Activated CD4-positive, alpha-beta T cell treated with anti-CD3 and anti-CD28 coated beads, Interleukin-10, Interleukin-2, amounts not matched to agents 100 ng/mL and 50 ng/mL, durations not matched to agents 16 hours and 8 hours (primary cell): ENCODE measurements at places on chromosomes 1 and 21.

GRCh38 chr1:206498685-206499084, 8.6 kb upstream of the RASSF5 start:
- DNase-seq = no peak

DNA sequence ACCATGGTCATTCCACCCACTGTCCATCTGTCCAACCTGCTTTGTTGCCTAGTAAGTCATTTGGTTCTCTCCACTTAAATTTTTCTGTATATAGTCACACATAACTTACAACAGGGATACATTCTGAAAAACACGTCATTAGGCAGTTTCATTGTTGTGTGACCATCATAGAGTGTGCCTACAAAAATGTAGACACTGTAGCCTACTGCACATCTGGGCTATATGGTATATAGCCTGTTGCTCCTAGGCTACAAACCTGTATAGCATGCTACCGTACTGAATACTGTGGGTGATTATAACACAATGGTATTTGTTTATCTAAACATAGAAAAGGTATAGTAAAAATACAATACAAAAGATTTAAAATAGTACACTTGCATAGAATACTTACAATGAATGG, 10.0 kb upstream of the NPL start:
- DNase-seq = no peak

DNA sequence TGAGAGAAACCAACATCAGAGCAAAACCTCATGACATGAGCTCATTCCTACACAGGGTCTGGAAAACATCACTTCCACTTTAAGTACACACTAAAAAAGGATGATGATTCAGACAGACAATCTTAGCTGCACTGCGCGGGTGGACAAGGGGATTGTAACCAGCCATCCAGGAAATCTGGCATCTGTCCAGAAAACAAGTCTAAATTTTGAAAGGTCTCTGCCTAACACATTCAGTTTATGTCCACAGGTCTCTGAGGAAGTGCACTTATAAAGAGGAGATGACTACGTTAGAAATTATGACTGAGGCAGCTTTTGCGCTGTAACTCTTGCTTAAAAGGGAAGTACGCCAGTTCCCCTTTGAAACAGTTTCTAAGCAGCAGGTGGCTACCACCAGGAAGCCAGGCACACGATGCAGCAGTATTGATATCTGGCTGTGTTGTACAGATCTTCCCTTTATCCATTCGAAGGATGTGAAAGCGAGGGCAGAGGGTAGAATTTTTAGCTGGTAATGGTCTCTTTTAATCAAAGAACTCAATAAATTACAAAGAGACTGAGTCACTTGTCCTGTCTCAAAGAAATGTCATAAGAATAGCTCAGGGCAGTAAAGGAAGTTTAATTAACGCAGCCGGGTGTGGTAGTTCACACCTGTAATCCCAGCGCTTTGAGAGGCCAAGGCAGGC, 128.0 kb downstream of the SETD4 start:
- DNase-seq = peak; percentile 15

GRCh38 chr1:182405578-182405977, 5.1 kb upstream of the TEDDM1 start:
- no peak for DNase-seq

DNA sequence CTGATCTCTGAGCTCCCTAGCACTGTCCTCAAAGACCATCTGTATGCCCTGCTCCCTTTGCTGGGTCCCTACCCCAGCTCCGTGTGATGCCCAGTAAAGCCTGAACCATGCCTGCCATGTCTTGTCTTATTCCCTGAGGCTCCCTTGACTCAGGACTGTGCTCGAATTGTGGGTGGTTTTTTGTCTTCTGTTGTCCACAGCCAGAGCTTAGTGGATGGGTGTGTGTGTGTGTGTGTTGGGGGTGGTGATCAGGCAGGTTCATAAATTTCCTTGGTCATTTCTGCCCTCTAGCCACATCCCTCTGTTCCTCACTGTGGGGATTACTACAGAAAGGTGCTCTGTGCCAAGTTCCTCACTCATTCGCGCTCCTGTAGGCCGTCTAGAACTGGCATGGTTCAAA, 5.7 kb downstream of the GSTM5 start:
- DNase-seq = no peak

GRCh38 chr1:18653367-18653766, 22.7 kb downstream of the PAX7 start:
- DNase-seq = peak; percentile 13

DNA sequence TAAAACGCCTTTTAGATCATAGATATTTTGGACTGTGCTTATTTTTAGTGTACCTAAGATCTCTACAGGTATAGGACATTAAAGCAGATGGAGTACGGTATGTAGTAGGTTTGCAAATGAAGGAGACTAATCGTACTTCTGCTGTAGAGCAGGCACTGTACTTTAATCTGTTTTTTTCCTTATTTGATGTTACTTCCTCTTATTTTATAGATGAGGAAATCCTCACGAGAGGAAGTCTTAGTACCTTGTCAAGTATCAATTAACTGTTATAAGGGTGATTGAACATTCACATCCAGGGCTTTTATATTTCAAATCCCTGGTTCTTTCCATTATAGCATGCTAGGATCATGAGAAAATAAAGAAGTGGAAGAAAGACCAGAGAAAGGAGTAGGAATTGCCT, 41.1 kb downstream of the CACHD1 start:
- no peak for DNase-seq
